ENCODE measurements at places on chromosomes 11 and 22. TPM values are rescaled to one million over a fixed set of nuclear protein-coding genes. Genes with fewer than 3 reads are reported as not detected.

Gene CEND1
- not detected for total RNA-seq

Gene OR10A2
- total RNA-seq = not detected

Gene BIK
- 37.9 TPM for total RNA-seq

Gene F2
- total RNA-seq = not detected

Gene NUP98
- total RNA-seq = 114 TPM

Gene APOA5
- total RNA-seq = not detected

Data from Calu3 (cell line).